ENCODE measurements at places on chromosomes 1 and 21.

- DNase-seq, result no peak
Measured at GRCh38 chr1:96553811-96554210, 167.8 kb upstream of the PTBP2 start.

DNA sequence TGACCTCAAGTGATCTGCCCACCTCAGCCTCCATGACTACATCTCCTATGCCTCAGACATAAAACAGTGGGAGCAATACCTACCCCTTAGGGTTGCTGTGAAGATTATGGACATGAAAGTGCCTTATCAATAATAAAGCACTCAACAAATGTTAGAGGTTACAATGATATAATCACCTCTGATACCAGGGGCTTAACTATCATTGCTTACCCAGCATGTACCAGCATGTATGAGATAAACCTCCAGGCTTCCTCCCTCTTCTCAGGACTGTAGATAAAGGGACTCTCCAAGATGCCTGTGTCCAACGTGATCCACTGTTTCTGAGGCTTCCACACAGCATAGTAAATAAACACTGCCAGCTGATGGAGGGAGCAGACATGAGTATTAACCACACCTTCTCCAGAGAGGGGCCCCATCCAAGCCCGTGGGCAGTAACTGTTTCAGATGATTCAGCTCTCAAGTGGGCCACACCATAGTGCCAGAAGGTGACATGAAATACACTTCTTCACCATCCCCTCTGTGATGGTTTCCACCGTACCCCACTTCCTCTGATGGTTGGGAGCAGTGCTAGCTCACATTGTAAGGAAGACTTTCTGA lies 26.2 kb downstream of the RHBDL2 start:
- no peak for DNase-seq

DNA sequence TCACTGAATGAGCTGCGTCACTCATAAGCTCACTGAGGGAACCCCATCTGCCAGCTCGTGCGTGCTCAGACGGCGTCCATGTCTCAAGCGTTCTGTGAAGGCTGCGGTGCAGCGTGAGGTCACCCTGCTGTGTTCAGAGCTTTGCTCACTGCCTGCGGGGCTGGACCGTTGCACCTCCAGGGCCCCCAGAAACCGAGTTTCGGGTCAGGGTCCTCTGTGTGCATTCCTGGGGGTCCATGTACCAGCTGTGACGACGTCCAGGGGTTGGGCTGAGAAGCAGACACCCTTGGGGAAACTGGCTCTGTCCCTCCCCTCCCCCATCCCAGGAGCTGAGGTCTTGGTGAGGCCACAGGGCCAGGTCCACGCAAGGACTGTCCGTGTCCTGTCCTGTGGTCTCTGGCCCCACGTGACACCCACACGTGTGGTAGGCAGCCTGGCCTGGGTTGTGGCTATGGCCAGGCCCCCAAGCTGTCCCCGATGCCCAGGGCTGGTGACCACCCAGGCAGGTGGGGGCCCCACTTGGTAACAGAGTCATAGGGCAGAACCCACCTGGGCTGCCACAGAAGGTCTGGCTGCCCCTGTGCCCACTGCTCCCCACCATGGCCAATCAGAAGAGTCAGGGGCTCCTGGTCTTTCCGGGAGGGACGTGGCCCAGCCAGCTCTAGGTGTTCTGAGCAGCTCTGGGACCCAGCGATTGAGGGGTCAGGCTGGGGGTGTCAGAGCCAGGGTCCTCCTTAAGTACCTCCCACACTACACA lies 24.4 kb downstream of the FTCD start:
- DNase-seq, result no peak

DNA sequence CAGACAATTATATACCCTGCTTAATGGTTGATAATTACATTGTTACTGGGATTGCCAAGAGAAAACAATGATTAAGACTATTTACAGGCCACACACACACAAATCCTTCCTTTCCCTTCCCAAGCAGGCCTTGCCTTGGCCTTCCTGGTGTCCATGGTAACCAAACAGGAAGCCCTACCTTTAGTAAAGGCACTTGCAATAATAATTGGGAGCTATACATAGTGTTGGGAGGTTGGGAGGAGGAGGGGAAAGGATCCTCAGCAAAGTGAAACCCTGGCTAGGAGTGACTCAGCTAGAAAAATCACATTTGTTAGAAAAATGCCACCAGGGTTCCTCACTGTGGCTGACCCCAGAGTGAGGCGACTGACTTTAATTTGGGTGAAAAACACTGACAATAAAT lies 122.3 kb upstream of the ADAR start:
- DNase-seq, result no peak

GRCh38 chr1:9338397-9339246 lies 45.9 kb downstream of the SPSB1 start:
- DNase-seq, result no peak

DNA sequence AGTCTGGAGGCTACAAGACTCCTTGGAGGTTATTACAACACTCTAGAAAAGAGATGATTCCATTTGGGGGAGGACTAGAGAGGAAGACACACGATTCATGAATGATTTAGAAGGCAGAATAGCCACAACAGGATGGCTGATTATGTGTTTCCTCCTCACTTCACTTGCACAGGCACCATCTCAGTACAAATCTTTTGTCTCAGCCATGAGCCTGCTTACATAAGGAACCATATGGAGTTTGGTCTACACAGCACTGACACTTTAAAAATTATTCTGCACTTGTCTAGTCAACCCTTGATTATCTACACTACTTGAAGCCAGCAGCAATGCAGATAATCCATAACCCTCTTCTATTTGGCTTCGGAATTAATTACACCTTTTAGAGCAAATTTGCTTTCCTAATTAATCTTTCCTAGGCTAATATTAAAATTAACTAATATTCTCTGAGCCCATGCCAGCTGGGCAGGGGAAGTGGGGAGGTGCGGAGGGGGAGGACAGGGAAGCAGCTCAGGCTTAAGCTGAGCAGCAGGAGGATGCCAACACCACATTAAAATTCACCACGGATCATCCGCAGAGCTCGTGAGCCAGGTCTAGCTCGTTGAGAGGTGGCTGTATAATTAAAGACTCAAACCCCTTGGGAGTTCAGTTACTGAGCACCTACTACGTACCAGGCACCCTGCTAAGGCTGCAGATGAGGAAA lies 3.2 kb upstream of the LEMD1 start:
- no peak for DNase-seq

GRCh38 chr1:117605164-117605773 lies 579 bp upstream of the TENT5C start:
- no peak for DNase-seq

GRCh38 chr1:240768979-240769378 lies 157.0 kb upstream of the GREM2 start:
- no peak for DNase-seq

DNA sequence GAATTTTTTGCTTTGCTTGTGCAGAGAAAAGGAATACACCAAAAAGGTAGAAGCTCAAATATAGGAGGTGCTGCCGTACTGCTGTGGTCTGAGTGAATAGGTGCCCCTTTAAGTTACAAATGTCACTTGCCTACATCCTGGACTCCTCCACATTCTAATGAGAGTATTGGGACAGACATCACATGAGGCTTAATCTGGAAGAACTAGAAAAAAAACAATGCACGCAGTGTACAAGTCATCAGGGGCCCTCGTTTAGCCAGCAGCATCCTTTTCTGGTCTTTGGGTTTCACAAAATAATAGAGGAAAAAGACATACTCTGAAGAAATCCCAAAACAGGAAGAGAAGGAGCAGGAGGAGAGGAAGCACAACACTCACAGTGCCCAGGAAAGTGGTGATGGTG lies 89.3 kb downstream of the SLC44A5 start:
- no peak for DNase-seq

DNA sequence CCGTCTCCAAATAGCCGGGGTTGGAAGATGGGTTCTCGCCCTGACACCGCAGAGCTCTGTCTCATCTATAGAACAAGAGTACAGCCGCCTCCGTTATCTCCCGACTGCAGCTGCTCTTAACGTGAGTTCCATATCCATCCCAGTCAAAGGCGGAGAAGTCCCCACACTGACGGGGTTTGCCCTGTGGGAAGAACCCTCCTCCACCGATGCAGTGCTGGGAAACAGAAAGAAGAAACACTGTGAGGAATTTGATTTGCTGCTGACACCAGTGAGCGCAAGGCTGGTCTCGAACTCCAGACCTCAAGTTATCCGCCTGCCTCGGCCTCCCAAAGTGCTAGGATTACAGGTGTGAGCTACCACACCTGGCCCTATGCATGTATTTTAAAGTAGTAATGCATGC lies 9.5 kb downstream of the ITLN2 start:
- DNase-seq, result no peak

Measured in NAMALWA (cell line).